ENCODE measurements at places on chromosomes 3 and 15. TPM values are rescaled to one million over a fixed set of nuclear protein-coding genes. Genes with fewer than 3 reads are reported as not detected.

Gene SPTSSB
- 2.3 TPM for polyA plus RNA-seq

Gene LAMB2
- polyA plus RNA-seq = 127 TPM

GRCh38 chr3:197504641-197505121, 51.1 kb downstream of the BDH1 start:
- no peaks in the 10 kb centered on the region for H3K36me3 ChIP-seq
- H3K4me3 ChIP-seq = no peak overlapping the region
- H3K4me1 ChIP-seq = peaks cover 54% of the 10 kb centered on the region
- H3K27me3 ChIP-seq = no peaks in the 10 kb centered on the region

DNA sequence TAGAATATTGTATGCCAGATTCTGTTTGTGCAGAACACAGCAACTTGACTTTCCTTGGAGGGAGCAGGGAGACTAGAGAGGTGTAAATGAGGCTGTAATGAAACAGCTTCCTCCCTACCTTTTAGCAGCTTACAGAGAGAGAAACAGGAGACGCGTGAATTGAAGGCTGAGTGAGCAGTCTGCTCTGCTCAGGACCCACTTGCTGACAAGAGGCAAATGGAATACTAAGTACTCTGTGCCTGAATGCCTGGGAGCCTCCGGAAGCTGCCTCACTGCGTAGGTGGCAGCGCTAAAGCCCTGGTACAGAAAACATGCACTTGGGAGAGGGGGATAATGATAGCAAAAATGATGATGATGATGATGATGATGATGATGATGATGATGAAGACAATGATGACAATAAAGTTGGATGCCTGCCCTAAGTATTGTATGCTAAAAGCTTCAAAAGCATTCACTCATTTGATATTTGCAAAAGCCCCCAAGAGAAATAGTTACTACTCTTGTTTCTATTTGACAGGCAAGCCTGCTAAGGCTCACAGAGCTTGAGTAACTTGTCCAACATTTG, 548.9 kb downstream of the NTRK3 start:
- H3K4me1 ChIP-seq = no peaks in the 10 kb centered on the region
- no peak for DNase-seq

- no peak overlapping the region for H3K4me3 ChIP-seq
- no peak for DNase-seq
- no peak overlapping the region for H3K27ac ChIP-seq
- no peaks in the 10 kb centered on the region for H3K36me3 ChIP-seq
- H3K4me1 ChIP-seq = peaks cover 13% of the 10 kb centered on the region
Observed at GRCh38 chr3:168801794-168802193, 706.1 kb upstream of the GOLIM4 start.

DNA sequence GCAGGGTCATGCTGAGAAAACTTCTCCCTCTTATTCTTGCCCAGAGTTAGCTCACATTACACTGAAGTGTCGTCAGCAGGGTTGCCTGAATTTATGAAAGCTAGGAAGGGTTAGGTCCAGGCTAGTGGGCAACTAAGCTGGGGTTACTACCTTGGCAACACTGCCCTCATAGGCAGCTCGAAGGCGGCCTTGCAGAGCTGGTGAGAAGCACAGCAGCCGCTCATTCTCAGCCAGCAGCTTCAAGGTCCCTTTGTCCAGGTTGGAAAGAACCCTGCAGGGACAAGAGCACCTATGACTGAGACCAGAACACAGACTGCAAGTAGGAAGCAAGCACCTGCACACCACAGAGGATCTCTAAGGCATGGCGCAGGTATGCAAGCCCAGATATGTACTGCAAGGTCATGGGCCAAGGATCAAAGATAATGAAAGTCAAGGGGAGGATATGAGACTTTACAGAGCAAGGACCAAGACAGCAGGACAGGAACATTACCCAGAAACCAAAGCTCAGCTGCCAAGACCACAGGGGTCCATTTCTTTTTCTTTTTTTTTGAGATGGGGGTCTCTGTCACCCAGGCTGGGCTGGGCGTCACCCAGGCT, 2.8 kb downstream of the CDAN1 start:
- H3K27ac ChIP-seq = no peak overlapping the region
- no peak for DNase-seq
- peaks cover 12% of the 10 kb centered on the region for H3K4me1 ChIP-seq
- no peaks in the 10 kb centered on the region for H3K27me3 ChIP-seq

DNA sequence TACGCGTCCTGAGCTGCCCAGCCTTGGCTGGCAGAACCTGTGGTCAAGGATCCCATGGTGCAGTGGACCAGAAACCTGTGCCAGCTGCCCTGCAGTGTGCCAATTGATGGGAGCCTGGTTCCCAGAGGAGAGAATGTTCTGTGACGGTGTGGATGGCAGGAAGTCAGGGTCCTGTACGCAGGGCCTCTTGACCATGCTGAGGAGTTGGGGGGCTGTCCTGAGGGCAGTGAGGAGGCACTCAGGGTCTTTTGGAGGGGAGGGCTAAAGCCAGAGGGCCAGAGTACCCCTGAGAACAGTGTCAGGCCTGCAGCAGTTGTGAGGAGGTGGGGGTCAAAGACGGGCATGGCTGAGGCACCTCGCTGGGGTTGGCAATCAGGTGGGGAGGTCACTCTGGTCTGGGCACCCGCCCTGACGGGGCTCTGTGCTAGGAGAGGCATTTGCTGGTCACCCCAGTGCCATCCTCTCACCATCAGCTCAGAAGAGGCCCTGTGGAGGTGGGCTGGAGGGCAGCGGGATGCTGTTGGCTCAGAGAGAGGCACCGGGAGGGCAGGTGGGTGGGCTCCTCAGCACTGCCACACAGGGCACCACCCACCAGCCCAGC, 61.0 kb downstream of the SCN5A start:
- H3K27me3 ChIP-seq = peaks cover 3% of the 10 kb centered on the region
- no peak overlapping the region for H3K27ac ChIP-seq
- no peaks in the 10 kb centered on the region for H3K4me1 ChIP-seq

- no peaks in the 10 kb centered on the region for H3K4me1 ChIP-seq
- no peak overlapping the region for H3K4me3 ChIP-seq
- H3K36me3 ChIP-seq = no peaks in the 10 kb centered on the region
- H3K27ac ChIP-seq = no peak overlapping the region
- H3K27me3 ChIP-seq = no peaks in the 10 kb centered on the region
Observed at GRCh38 chr15:23760024-23760423, 72.9 kb upstream of the NDN start.

Measured in keratinocyte (primary cell).